SJCRH30 (cell line): ENCODE measurements at places on chromosomes 1 and 21. TPM values are rescaled to one million over a fixed set of nuclear protein-coding genes. Genes with fewer than 3 reads are reported as not detected.

OR6N1 gene
- not detected in 2 replicates for total RNA-seq

NUP210L gene
- total RNA-seq: 0.04 TPM in 1 of 2 replicates, not detected in the other

S100A7 gene
- total RNA-seq: not detected in 2 replicates

ESRRG gene
- total RNA-seq: 0.66 and 1.0 TPM in 2 replicates

IGSF3 gene
- 20.8 and 22.7 TPM in 2 replicates for total RNA-seq

DNA sequence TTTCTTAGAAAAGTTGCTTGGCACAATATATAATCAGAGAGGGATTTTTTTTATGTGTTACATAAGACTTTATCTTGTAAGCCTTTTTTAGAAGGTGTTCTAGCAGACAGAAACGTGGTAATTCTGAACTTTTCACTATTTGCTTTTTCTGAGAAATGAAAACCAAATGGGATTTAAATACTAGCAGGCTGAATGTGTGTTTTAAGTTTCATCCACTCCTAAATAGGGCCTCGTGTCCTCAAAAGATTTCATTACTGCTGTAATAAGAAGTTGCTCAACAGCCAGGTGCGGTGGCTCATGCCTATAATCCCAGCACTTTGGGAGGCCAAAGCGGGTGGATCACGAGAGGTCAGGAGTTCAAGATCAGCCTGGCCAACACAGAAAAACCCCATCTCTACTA is 44.7 kb upstream of the FMO2 start:
- no peaks in the 10 kb centered on the region for H3K36me3 ChIP-seq
- peaks cover 22% of the 10 kb centered on the region for H3K4me1 ChIP-seq
- H3K4me3 ChIP-seq: no peak overlapping the region
- DNase-seq: no peak
- H3K27me3 ChIP-seq: no peaks in the 10 kb centered on the region
- H3K27ac ChIP-seq: no peak overlapping the region

DNA sequence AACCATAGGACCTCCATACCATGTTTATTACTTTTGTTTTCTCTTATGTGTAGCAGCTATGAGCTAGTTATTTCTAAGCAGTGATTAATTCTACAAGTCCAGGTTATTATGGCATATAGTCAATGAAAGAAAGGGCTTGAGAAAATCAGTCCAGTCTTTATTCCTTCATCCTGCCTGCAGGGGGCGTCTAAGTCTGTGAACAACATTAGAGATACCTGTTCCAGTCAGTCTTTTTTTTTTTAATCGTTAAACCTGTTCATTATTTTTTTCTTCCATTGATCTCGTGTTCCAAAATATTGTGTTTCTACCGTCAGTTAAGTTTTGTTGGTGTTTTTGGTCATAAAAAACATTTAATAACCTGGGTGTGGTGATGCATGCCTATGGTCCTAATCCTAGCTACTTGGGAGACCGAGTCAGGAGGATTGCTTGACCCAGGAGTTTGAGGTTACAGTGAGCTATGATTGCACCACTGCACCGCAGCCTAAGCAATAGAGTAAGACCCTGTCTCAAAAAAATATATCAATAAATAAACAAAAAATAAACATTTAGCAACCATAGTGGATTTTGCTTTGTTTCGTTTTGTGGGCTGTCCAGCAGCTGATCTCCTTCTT is 29.4 kb upstream of the CD2 start:
- H3K4me3 ChIP-seq: no peak overlapping the region
- H3K27me3 ChIP-seq: no peaks in the 10 kb centered on the region
- H3K4me1 ChIP-seq: no peaks in the 10 kb centered on the region
- peak; percentile 87 for DNase-seq

GRCh38 chr1:87295445-87296110 is 33.1 kb upstream of the LMO4 start:
- H3K27ac ChIP-seq: no peak overlapping the region
- no peaks in the 10 kb centered on the region for H3K27me3 ChIP-seq
- no peak overlapping the region for H3K4me3 ChIP-seq
- no peak for DNase-seq
- peaks cover 6% of the 10 kb centered on the region; the same call in 1 of the 2 replicates for H3K4me1 ChIP-seq

DNA sequence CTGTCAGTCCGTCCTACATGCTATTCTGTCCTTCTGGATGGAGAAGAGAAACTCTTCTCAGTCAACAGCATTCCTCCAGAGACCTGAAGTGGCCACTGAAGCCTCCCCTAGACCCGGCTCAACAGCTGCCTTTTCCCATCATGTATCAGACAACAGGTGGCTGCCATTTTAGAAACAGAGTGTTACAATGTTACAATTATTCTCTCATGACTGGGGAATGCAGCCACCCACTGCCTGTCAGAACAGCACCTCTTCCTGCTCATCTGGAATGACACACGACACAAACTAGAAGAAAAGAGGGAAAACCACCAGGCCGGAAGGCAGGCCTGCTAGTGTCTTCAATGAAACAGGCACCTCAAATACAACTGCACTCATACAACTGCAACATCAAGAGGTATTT is 105.3 kb downstream of the PGBD5 start:
- H3K27ac ChIP-seq: peak overlapping the region; percentile 71
- peak; percentile 92 for DNase-seq
- H3K36me3 ChIP-seq: peaks cover 15% of the 10 kb centered on the region
- no peaks in the 10 kb centered on the region for H3K27me3 ChIP-seq
- no peak overlapping the region for H3K4me3 ChIP-seq

DNA sequence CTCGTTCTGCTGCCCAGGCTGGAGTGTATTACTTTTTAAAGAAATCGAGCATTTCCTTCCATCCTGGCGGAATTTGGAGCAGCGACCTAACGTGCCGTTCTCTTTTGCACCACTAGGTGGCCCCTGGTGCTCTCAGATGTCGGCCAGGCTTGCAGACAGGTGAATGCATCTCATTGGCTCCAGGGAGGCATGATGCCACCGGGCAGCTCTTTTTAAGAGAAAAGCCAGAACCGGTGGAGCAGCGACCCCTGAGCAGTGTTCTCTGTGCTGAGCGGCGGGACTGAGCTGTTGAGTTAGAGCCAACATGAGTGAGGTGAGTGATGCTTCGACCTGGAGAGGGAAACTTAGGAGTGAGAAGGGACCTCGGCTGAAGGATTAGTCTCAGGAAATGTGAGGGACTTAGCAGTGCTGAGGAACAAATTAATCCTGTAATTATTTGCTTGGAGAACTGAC is at the start of gene PCP4:
TSS of gene PCP4 (plus strand) at position 241 of the 453 bp plus-strand sequence. CDS start at position 305, 64 bp downstream.
- H3K36me3 ChIP-seq: no peaks in the 10 kb centered on the region
- H3K27me3 ChIP-seq: no peaks in the 10 kb centered on the region
- DNase-seq: peak; percentile 76
- H3K27ac ChIP-seq: no peak within 1 kb of the TSS
- H3K4me3 ChIP-seq: peak within 1 kb of the TSS; percentile 38

- no peaks in the 10 kb centered on the region for H3K4me1 ChIP-seq
- H3K27me3 ChIP-seq: no peaks in the 10 kb centered on the region
- DNase-seq: no peak
- no peak overlapping the region for H3K4me3 ChIP-seq
Measured at GRCh38 chr1:179091691-179092165, 9.9 kb downstream of the TOR3A start.

DNA sequence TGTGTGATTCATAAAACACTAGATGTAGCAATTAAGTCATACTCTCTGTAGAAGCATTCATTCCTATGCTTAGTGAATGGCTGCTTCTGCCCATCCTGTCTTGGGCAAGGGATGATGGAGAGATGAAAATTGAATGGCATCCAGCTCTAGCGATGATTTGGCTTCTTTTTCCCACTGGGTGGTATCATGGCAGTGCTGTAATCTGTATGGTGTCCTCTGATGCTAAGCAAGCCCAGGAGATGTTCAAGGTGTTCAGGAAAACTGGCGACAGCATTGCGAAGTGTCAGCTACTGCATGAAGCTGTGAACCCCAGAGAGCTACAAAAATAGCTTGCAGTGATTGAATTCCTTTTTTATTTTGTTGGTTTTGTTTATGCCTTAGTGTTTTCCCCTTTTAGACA is 48.9 kb upstream of the LEPR start:
- no peaks in the 10 kb centered on the region for H3K4me1 ChIP-seq
- H3K27me3 ChIP-seq: no peaks in the 10 kb centered on the region
- H3K4me3 ChIP-seq: no peak overlapping the region

GRCh38 chr1:26752519-26752918 is 35.2 kb upstream of the PIGV start:
- H3K36me3 ChIP-seq: peaks cover 76% of the 10 kb centered on the region
- DNase-seq: no peak
- no peak overlapping the region for H3K27ac ChIP-seq
- H3K4me3 ChIP-seq: no peak overlapping the region
- H3K4me1 ChIP-seq: no peaks in the 10 kb centered on the region
- H3K27me3 ChIP-seq: no peaks in the 10 kb centered on the region

GRCh38 chr1:18530587-18531502 is 50.1 kb downstream of the KLHDC7A start:
- no peak overlapping the region for H3K27ac ChIP-seq
- DNase-seq: no peak
- H3K27me3 ChIP-seq: peaks cover 11% of the 10 kb centered on the region; the same call in 1 of the 2 replicates
- no peaks in the 10 kb centered on the region for H3K36me3 ChIP-seq

DNA sequence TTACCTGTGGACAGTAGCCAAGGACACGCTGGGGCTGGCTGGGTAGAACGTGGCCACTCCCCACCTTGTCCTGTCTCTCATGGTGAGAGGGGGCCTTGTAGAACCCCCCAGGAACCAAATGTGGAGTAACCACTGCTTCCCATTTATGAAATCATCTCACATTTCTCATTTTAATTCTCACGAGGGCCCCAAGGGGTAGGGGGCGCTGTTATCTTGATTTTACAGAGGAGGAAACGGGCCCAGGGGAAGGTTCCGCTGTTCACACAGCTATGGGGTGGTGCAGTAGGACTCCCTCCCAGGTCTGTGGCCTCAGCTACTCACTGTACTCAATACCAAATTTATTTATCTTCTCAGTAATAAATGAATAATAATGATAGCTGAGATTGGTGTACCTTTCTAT is 5.5 kb downstream of the SMPDL3B start:
- no peak overlapping the region for H3K4me3 ChIP-seq
- DNase-seq: peak; percentile 63
- H3K4me1 ChIP-seq: peaks cover 4% of the 10 kb centered on the region; the same call in 1 of the 2 replicates
- no peaks in the 10 kb centered on the region for H3K36me3 ChIP-seq
- no peaks in the 10 kb centered on the region for H3K27me3 ChIP-seq
